ENCODE measurements at places on chromosomes 2 and 18.

DNA sequence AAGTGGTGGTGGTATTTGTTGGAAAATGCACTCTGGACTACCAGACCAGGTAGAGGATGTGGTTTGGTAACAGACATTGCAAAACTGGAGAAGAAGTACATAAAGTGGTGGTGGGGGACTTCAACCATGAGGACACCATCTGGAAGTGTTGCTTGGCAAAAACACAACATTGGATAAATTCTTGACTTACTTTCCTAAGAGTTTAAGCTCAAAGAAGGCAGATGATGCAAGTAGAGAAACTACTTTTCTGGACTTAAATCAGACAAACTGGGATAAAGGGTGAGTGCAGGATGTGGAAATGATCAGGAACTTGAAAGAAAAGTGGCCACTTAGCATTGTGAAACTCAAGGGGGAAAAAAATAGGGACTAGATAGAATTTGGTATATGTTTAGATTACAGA is 487.4 kb downstream of the ZEB2 start:
- no peak for DNase-seq

- no peak for DNase-seq
Measured at GRCh38 chr18:51390702-51391101, 193.2 kb upstream of the MEX3C start.

DNA sequence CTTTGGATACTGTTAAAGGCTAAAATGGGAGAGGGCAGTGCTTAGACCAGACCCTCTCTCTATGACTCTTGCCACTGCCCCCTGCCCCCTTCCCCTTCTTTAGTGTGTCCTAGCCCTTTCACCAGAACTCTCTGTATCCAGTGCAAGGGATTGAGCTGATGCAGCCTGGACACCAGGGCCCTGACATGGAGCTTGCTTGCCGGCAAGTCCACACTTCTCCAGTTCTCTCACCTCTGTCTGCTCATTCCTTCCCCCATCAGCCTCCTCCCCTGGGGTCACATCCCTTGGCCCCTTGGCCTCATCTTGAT is 1.5 kb upstream of the WNT6 start:
- DNase-seq = no peak

GRCh38 chr18:604771-605170 is 8.0 kb downstream of the CLUL1 start:
- no peak for DNase-seq

GRCh38 chr2:23757686-23758433 is 169.1 kb downstream of the ATAD2B start:
- peak; percentile 42 for DNase-seq

Data from Panc1 (cell line).